Activated CD8-positive, alpha-beta memory T cell treated with anti-CD3 and anti-CD28 coated beads for 4 hours (primary cell): ENCODE measurements at places on chromosomes 13 and 19.

GRCh38 chr19:39502640-39503417 is 4.1 kb downstream of the DLL3 start:
- DNase-seq = peak; percentile 44

GRCh38 chr13:43054803-43055802 is 31.7 kb downstream of the DNAJC15 start:
- no peak for DNase-seq

DNA sequence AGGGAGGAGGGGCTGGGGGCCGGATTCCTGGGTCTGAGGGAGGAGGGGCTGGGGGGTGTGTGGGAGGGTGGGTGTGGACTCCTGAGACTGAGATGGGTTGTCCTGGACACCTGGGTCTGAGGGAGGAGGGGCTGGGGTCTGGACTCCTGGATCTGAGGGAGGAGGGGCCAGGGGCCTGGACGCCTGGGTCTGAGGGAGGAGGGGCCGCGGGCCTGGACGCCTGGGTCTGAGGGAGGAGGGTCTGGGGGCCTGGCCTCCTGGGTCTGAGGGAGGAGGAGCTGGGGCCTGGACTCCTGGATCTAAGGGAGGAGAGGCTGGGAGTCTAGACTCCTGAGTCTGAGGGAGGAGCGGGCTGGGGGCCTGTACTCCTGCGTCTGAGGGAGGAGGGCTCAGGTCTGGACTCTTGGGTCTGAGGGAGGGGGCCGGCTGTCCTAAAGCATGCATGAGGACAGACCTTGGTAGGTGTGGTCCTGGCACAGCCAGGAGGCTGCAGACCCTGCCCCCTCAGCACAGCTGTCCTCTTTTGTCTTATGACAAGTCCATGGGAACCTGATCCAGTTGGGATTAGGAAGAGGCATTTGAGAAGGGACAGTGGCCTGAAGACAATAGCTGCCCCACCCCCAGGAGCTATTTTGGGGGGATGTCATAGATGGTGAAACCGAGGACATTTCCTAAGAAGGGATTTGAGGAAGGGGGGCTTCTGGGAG is 1.3 kb downstream of the TNNT1 start:
- no peak for DNase-seq

DNA sequence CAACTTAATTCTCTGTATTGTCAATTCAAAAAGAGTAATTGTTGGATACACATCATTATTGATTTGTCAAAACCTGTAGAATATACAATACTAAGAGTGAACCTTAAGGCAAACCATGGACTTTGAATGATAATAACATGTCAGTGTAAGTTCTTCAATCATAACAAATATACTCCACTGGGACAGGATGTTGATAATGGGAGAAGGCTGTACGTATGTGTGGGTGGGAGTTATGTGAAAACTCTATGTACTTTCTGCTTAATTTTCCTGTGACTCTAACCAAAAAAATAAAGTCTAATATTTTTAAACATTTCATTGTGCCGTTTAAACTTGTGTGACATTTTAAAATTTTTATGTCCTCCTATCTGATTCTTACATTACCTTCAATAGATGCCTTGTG is 526.7 kb downstream of the SUCLA2 start:
- no peak for DNase-seq

DNA sequence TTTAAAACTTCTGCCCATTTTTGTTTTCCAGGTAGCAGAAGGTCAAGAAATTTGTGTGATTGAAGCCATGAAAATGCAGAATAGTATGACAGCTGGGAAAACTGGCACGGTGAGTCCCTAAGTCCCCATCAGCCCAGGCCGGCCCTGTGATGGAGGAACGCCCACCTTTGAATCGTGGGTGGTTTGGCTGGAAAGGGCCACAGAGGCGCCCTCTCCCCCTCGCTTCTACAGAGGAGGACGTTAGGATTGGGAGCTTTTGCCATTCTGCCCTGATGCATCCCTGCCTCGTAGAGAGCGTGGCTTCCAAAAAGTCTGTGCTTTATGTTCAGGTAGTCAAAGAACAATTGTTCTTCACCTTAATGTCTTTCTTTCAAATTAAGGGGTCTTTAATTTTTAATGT is 60.9 kb downstream of the GGACT start:
- no peak for DNase-seq

DNA sequence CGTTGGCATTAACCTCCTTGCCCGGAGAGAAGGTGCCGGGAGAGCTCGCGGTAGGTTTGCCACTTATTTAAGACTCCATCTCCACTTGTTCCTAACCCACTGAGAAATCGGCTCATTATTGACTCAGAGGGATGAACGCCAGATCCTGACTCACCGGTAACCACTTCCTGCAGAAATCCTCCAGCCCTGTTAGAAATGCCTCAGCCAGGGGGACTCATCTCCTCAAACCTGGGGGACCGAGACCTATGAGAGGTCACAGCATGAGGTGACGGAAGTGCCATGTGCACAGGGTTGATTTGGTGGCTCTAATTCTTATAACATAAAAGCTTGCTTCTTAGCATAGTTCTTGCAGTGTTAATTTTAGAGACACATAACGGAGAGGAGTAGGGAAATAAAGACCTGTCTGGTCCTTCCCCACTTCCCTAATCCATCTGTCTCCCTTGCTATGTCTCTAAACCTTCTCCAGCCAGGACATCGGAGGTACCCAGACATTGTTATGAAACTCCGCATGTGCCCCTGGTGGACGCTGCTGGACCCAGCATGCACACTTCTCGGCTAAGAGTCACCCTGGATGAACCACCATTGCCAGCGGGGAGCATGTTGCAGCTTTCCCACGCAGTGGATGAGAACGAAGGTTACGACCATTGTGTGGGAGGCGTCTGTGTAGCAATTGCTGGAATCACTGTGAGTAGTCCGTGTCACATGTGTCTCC is 158.9 kb downstream of the EFNB2 start:
- DNase-seq = no peak

GRCh38 chr19:36060430-36060829 is 5.7 kb downstream of the WDR62 start:
- DNase-seq = no peak

GRCh38 chr19:44570984-44571684 is 41.7 kb upstream of the CEACAM20 start:
- no peak for DNase-seq

GRCh38 chr13:48110931-48111721 is 16.2 kb upstream of the MED4 start:
- no peak for DNase-seq

GRCh38 chr13:77390391-77390790 is 63.5 kb upstream of the MYCBP2 start:
- DNase-seq = no peak

DNA sequence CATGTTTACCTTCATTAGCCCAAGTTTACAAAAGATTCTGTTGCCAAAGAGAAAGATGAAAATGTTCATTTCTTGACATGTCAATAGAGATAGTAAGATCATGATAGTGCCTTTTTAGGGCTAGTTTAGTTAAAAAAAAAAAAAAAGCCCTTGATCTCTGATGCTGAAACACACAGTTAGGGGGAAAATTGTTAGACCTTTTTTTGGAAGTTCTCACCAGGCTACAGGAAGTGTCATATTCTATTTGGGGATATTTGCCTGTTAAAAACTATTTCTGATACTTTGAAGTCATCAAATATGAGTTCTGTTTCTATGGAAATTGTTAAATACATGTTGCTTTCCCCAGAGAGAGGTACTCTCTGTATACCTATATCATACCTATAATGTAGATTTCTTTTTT is 21.6 kb downstream of the SLAIN1 start:
- DNase-seq = no peak

DNA sequence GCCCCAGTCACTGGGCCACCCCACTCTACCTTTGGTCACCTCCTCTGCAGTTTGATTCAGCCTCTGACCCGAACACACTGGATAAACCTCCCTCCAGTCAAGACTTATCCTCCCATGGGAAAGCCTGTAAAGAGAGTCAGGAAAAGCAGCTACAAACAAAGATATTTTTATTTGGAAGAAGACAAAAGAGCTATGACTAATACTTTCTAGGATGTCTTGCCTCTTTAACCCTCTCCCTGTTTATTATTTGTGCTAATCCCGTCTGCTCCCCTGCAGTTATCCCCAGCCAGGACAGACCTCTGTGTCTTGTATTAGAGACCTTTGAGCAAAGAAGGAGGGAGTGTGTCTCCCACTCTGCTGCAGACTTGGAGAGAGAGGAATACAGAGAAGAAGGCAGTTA is 178.3 kb downstream of the EFNB2 start:
- no peak for DNase-seq

- DNase-seq = no peak
Observed at GRCh38 chr19:55486043-55486970, 1.3 kb downstream of the NAT14 start.

- no peak for DNase-seq
Observed at GRCh38 chr13:80000684-80001509, 340.0 kb downstream of the SPRY2 start.

DNA sequence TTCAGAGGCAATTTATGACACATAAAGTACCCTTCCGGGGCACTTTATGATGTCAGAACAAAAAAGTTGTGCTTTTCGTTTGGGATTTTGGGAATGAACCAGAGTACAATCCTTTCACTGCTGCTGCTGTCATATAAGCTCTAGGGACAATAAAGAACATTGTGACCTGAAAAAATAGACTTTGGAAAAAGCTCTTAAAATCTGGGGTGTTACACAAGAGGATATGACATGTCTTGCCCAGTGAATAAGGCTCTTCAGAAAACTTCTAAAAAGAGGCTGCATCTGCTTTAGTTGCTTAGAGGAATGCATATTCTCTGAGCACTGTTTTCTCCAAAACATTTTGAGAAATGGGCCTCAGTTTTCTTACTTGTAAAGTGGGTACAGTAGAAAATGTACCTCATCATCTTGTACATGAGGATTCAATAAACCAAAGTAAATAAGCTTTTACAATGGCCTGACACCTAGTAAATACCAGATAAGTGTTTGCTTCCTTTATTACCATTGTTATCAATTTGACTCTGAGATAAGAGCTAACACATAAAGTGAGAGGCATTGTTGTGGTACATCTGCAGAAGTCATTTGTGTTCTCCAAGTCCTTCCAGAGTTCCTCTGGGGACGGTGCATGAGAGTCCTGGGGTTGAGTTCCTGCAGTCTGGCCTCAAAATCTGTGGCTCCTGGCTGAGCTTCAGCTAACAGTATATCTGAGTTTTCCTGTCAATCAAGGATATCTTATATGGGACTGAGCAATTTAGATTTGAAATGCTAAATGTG is 67.4 kb upstream of the EDNRB start:
- no peak for DNase-seq

DNA sequence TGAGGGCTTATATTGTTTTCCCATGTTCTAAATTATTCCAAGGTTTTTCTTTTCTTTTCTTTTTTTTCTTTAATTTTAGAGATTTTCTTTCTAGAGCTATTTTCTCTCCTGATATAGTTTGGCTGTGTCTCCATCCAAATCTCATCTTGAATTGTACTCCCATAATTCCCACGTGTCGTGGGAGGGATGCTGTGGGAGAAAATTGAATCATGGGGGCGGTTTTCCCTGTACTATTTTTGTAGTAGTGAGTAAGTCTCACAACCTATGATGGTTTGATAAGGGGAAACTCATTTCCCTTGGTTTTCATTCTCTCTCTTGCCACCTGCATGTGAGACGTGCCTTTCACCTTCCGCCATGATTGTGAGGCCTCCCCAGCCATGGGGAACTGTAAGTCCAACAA is 1906.4 kb upstream of the PRR20A start:
- no peak for DNase-seq

GRCh38 chr13:51455532-51455931 is 2.7 kb upstream of the INTS6 start:
- no peak for DNase-seq

DNA sequence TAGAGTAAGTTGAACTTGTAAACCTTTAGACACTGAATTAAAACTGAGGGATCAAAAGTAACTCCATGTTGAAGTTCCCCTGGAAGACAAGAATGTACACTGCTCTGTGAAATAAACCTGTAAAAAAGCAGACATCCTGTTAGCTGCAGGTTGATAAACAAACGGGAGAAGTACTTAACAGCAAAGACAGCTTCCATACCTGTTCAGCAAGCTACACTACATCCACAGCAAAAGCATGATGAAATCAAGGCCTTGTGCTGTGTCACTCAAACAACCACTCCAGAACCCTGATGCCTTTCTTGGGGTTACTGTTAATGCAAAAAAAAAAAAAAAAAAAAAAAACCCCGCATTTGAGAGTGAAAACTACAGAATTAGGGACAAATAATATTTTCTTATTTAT is 20.8 kb downstream of the ANKRD10 start:
- DNase-seq = no peak

DNA sequence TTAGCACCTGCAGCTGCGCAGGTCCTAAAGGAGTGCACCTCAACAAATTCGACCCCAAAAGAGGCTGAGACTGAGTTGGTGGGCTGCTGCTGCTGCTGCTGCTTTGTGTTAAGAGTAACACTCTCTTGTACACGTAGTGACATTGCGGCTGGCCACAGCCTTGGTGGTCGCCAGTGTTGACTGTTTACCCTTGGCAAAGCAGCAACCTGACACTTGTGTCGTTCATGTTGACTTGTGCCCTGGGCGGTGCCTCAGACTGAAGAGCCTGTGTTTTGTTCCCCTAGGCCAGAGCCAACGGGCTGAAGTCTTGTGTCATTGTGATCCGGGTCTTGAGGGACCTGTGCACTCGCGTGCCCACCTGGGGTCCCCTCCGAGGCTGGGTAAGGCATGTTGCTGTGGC is 22.4 kb upstream of the QTRT1 start:
- DNase-seq = no peak

GRCh38 chr13:81568824-81569223 is 1227.9 kb upstream of the SPRY2 start:
- no peak for DNase-seq

GRCh38 chr13:35855531-35856019 is 275.6 kb downstream of the DCLK1 start:
- DNase-seq = no peak

DNA sequence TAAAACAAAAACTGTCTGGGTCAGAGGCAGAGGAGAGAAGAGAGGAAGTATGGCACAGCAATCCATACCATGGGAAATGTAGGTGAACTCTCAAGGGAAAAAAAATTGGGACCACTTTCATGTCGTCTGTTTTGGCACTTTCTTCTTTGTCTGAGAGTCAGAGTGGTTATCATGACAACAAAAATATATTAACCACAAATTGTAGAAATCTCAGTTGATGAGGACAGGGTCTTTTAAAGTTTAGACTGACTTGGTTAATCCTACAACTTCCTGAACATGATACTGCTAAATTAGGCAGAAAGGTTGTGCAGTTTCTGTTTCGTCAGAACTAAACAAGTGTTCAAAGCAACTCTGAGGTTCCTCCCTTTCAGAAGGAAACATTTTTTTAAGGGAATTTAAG is 15.2 kb downstream of the KLF5 start:
- no peak for DNase-seq
